H1 (cell line): ENCODE measurements at places on chromosomes 16 and 17.

DNA sequence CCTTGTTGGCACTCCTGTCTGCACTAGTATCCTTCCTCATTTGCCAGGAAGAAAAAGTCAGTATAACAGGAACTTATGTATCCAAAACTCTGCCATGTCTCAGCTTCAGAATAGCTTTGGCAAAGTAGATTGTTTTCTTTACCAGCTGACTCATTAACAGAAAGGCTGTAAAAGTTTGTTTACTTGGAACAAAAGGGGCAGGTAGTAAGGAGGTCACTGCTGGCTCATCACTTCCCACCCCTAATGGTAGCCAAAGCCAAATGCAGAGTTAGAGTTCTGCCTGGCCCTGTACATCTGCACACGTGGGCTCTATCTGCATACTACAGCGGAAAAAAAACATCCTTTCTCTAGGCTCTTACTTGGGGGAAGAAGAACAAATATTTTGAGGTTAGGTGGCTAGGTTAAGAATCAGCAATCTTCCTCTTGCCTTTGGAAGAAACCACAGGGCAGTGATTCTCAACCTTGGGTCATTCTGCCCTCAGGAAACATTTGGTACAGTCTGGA lies 90.9 kb upstream of the BCAR1 start:
- H3K4me1 ChIP-seq = no peaks in the 10 kb centered on the region
- H3K27me3 ChIP-seq = no peaks in the 10 kb centered on the region
- no peak for DNase-seq

- peaks cover 5% of the 10 kb centered on the region; the same call in 1 of the 2 replicates for H3K4me1 ChIP-seq
- no peaks in the 10 kb centered on the region for H3K36me3 ChIP-seq
- no peak for DNase-seq
- H3K4me3 ChIP-seq = no peak overlapping the region
- H3K27me3 ChIP-seq = no peaks in the 10 kb centered on the region
- no peak overlapping the region for H3K27ac ChIP-seq
Observed at GRCh38 chr16:79408355-79408754, 192.2 kb downstream of the MAF start.

DNA sequence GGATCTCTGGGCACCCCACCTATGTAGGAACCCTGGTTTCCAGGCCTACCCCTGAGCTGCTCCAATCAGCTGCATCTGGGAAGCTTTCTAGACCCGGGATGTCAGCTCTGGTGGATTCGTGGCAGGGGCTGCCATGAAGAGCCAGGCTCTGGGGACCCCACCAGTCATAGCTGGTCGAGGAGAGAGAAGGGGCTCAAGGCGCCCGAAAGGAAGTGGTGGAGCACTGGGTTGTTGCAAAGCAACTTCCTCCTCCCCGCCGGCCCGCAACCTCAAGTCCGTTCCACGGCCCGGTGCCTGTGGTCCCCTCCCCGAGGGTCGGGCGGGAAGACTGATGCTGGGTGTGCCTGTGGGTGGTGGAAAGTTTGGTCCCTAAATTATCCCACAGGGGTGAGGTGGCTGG lies 10.2 kb downstream of the TBKBP1 start:
- H3K27ac ChIP-seq = no peak overlapping the region
- DNase-seq = no peak
- no peaks in the 10 kb centered on the region for H3K36me3 ChIP-seq
- H3K27me3 ChIP-seq = peaks cover 3% of the 10 kb centered on the region; the same call in 1 of the 2 replicates
- no peak overlapping the region for H3K4me3 ChIP-seq

- H3K27me3 ChIP-seq = no peaks in the 10 kb centered on the region
- peak overlapping the region; percentile 64 for H3K27ac ChIP-seq
- no peak overlapping the region for H3K4me3 ChIP-seq
- DNase-seq = no peak
Observed at GRCh38 chr16:88762941-88763340, 22.1 kb downstream of the PIEZO1 start.

- H3K27me3 ChIP-seq = no peaks in the 10 kb centered on the region
- no peaks in the 10 kb centered on the region for H3K36me3 ChIP-seq
- H3K27ac ChIP-seq = no peak overlapping the region
- H3K4me1 ChIP-seq = peaks cover 13% of the 10 kb centered on the region
- DNase-seq = no peak
Observed at GRCh38 chr17:3534881-3535252, 22.7 kb downstream of the TRPV3 start.

- no peak for DNase-seq
- peaks cover 26% of the 10 kb centered on the region for H3K36me3 ChIP-seq
- H3K27ac ChIP-seq = no peak overlapping the region
- no peaks in the 10 kb centered on the region for H3K4me1 ChIP-seq
- H3K27me3 ChIP-seq = no peaks in the 10 kb centered on the region
Observed at GRCh38 chr17:63768433-63768832, 5.0 kb downstream of the CCDC47 start.
